Urinary bladder (tissue), 4 donors: ENCODE measurements at places on chromosomes 5 and 9.

DNA sequence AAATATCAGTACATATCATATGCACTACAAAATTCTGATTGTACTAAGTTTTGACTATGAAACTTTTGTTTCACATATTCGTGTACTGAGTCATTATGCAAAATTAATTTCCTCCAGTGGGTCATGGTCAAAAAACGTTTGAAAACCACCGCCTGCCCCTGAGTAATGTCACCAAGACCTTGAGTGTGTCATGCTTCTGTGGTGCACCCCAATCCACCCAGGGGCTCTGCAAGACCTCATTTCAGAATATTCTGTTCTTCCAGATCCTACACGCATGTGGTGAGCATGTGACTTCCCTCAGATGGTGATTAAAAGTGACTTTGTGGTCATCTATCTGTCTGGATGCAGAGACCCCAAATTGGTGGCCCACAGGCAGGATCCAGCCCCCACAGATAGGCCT, 31.0 kb downstream of the ABLIM3 start:
- no peak for DNase-seq

GRCh38 chr9:91803970-91804752, 145.9 kb downstream of the ROR2 start:
- no peak for DNase-seq

GRCh38 chr9:131253891-131254491, 22.3 kb downstream of the FAM78A start:
- no peak for DNase-seq

DNA sequence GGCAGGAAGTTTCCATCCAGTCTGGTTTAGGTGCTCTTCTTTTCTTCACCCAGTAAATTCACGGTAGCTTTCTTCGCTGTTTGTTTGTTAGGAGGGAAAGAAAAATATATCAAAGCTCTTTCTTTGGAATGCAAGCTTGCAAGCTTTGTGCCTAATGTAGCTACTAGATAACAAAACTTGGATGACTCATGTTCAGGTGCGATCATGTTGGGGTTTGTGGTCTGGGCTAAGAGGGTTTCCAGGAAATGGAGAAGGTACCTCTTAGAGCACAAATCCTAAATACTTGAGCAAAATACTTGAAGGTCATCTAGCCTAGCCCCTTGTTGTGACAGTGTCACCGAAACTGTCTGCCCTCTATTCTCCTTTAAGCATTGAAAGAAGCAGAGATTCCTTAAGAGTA, 17.7 kb downstream of the SRP19 start:
- no peak for DNase-seq

DNA sequence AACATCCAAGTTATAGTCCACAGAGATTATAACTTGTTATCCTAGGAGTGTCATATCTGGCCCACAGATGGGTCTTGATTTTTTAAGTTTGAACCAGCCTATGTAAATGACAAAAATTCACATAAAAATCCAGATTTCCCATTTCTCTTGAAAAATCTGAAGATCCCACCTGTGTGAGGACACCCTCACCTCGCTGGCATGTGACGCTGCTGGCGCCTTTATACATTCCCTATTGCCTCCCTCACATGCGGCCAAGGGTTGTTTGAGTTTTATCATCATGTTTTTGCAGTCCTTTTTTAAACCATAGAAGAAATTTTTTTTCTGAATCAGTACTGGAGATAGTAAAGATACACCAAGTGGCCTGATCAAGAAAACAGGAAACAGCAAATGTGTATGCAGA, 25.9 kb upstream of the PPP1R2B start:
- no peak for DNase-seq

- DNase-seq: no peak
Measured at GRCh38 chr5:54651482-54652076, 134.0 kb downstream of the SNX18 start.

DNA sequence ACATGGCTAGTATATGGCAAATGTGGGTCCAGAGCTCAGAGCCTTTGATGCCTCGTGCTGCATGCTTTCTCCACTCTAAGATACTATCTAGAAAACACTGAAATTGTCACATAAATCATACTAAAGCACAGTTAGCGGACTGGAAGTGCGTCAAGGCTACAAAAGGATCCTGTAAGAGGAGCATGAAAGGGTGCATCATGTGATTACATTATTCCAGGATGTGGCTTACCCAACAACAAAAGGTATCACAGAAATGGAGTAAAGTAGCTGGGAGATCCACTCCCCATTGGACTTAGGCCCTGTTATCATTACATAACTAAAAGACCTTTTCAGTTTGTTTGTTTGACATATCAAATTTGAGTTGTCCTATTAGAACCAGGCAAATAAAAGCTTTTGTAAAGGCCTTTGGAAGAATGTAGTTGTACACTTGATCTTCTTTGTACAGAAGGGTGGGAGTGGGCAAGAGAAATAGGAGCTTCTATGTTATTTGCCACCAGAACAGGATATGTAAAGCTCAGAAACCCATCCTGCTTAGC, 6.9 kb downstream of the SLC31A1 start:
- no peak for DNase-seq

- DNase-seq: no peak
Measured at GRCh38 chr5:153981905-153982605, 56.7 kb downstream of the FAM114A2 start.

GRCh38 chr5:32298059-32298415, 14.7 kb downstream of the MTMR12 start:
- DNase-seq: no peak

GRCh38 chr5:149936700-149937091, 7.9 kb downstream of the PDE6A start:
- DNase-seq: no peak

DNA sequence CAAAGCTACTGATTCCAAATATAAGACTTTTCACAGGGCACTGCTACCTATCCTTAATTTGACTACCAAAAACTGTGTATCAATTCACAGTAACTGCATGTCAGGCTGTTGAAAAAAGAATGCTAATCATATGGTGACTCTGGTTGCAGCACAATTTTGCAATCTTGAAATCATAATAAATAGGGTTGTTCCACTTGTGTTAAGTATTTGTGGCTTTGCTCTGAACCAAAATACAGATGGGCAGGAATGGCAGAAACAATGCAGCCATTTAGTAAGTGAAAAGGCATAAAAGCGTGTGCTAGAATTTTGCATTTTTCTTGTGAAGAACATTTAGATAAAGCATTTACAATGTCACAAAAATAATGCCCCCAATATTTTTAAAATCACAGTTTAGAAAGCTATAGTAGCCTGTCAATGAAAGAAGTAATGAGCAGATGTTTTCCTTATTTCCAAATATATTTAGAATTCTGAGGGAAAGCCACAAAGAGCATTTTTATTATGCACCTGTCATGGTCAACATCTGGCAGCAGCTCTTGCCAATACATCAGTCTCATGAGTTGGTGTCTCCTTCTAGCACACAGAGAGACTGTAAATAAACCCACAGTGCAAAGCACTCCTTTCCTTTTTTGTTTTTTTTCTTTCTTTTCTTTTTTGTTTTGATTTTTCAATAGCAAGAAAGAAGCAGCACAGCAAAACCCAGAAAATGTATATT, 54.8 kb upstream of the PAM start:
- no peak for DNase-seq

- DNase-seq: no peak
Measured at GRCh38 chr5:150167512-150167850, 903 bp downstream of the CDX1 start.

DNA sequence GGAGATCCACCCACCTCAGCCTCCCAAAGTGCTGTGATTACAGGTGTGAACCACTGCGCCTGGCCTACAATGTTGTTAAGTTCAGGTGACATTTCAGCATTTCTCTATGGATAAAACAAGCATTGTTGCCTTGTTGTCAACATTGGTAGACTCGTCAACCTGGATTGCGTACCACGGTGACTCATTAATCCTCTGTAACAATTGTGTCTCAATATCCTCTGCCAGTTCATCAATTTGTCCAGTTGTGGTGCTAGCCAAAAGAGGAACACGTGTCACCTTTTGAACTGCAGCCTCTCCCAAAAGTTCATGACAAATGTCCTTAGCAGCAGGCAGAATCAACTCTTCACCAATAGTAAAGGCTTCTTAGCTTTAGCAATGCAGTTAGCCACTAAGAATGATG, 46.3 kb upstream of the LARP1 start:
- no peak for DNase-seq

DNA sequence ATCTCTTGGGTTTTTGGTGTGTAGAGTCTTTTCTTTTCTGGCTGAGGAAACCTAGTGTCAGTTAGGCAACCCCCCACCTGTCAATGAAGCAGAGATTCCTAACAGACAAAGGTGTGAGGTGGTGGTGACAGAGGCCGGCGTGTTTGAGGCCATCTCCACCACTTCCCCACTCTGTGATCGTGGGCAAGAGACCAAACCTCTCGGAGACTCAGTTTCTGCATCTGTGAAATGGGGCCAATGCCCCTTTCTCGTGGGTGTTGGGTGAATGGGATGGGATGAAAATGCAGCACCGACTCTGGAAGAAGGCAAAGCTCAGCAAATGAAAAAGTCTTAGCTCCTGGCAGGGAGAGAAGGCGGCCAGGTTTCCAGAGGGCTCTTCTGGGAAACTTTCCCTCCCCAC, 807 bp downstream of the FAM163B start:
- DNase-seq: no peak

- no peak for DNase-seq
Measured at GRCh38 chr9:93307468-93308157, 123.7 kb downstream of the WNK2 start.

DNA sequence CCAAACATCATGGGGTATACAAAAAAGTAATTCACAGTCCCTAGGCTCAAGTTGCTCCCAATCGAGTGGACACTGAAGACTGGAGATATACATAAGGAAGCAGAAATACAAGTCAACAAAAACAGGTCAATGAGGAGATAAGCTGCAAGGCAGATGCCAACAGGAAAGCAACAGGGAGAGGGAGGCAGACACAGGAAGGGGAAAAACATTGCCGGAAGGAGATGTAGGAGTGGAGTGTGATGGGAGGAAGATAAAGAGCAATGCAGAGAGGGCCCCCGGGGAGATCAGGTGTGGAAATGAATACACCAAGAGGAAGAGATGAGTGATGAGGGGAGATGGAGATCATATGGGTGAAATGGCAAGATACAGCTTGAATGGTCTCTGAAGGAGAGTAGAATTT, 243.0 kb downstream of the RAB3C start:
- no peak for DNase-seq

DNA sequence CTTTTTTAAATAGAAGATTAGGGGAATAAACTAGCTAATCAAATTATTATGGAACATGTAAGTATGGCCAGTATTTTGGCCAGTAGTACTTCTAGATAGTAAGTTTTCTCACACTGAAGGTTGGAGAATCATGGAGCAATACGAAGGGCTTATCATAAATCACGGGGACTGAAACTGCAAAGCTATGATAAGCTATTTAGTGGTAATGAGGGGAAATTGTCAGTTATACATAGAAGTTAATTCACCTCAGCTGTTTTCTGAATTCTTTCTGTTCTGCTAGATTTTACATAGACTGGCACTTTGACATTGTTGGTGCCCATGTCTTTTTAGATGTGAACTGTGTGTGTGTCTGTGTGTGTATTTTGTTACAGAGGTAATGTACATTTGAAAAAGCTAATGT, 34.5 kb upstream of the FAM151B start:
- no peak for DNase-seq

- no peak for DNase-seq
Measured at GRCh38 chr5:149297340-149298025, 25.8 kb downstream of the AFAP1L1 start.

DNA sequence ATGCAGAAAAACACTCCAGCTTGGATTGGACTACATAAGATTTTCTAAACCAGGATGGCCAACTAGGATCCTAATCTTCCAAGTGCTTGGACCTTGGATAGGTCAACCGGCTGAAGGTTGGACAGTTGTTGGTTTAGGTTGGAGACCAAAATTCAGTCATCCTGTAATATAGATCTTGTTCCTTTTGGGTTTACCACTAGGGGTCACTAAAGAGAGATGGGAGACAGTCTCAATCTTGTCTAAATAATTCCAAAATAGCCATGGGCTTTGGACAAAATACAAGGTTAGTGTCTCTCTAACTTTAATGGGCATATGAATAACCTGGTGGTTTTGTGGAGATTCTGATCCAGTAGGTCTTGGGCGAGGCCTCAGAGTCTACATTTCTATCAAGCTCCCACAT, 148.7 kb upstream of the ERCC6L2 start:
- no peak for DNase-seq

- DNase-seq: no peak
Measured at GRCh38 chr5:100890461-100891008, 12.5 kb downstream of the ST8SIA4 start.

GRCh38 chr5:11182441-11183080, 421.5 kb upstream of the DAP start:
- no peak for DNase-seq

GRCh38 chr5:32290922-32291321, 21.8 kb downstream of the MTMR12 start:
- DNase-seq: no peak

DNA sequence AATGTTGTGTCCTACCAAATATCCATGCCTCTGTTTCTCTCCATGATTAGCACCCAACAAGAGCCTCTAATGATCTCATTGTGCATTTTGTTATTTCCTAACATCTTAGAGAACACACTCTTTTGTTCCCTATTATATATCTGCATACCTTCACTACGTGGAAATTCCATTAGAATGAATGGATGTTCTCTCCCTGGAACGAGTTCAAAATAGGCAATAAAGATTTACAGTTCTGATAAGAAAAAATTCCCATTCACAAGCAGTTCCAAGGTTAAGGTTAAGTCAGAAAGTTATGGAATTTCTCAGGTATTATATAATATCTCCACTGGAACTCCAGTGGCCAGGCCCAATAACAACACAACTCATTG, 83.7 kb downstream of the TRPM6 start:
- DNase-seq: no peak

- no peak for DNase-seq
Measured at GRCh38 chr9:714675-715074, 126.8 kb upstream of the DMRT1 start.

DNA sequence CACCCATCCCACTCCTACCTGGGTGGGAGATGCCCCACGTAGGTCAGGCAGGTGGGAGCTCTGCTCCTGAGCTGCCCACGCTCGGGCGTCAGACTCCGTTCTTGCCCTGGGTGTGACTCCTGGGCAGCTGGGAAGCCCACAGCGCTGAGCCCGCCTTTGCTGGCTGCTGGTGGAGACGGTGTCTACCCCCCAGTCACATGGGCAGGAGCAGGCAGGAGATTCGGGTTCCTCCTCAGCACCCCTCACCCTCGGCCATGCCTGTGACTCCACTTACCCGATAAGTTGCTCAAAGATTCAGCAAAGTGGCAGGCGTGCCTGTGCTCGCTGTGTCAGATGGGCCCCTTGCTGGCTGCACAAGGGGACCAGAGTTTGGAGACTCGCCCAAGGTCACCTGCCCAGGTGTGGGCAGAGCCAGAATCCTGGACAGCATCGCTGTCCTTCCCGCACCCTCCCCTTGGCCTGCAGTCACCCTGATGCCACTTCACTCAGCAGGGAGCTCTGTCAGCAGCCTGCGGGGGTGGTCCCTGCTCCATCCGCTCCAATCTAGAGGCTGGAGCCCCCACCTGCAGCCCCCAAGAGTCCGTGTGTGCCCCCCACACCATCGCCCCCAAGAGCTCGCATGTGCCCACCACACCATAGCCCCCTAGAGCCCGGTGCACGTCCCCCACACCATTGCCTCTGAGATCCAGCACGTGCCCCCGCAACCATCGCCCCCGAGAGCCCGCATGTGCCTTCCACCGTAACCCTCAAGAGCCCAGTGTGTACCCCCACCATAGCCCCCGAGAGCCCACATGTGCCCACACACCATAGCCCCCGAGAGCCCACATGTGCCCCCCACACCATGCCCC, 4.2 kb downstream of the LCN1 start:
- no peak for DNase-seq
